ENCODE measurements at places on chromosomes 11 and 22.

GRCh38 chr22:29292379-29292778, 14.1 kb upstream of the GAS2L1 start:
- no peak for DNase-seq

DNA sequence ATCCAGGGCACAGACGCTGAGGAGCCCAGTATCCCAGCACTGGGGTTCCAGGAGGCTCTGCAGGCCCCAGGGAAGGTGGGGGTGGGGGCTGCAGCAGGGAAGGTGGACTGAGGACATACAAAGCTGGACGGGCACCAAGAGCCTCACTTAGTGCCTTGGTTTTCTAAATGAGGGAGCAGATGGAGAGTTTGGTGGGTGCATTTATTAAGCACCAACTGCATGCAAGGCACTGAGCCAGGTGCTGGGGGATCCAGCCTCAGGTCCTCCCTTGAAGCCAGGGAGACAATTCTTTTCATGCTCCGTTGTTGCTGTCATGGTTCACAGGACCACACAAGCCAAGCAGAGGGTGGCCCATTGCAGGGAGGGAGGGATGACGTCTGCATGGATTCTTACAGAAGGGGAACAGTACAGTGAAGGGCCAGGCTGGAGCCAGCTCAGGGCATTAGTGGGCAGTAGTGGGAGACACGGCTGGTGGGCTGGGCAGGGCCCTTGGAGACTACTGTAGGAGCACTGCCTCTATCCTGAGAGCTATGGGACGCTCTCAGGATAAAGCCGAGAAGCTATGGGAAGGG, 65.0 kb downstream of the MACROD1 start:
- DNase-seq: no peak

- DNase-seq: no peak
Observed at GRCh38 chr11:78230161-78230877, 41.6 kb downstream of the USP35 start.

- DNase-seq: no peak
Observed at GRCh38 chr11:11608783-11609232, 13.0 kb downstream of the GALNT18 start.

- no peak for DNase-seq
Observed at GRCh38 chr11:95092549-95093324, 3.1 kb downstream of the ENDOD1 start.

DNA sequence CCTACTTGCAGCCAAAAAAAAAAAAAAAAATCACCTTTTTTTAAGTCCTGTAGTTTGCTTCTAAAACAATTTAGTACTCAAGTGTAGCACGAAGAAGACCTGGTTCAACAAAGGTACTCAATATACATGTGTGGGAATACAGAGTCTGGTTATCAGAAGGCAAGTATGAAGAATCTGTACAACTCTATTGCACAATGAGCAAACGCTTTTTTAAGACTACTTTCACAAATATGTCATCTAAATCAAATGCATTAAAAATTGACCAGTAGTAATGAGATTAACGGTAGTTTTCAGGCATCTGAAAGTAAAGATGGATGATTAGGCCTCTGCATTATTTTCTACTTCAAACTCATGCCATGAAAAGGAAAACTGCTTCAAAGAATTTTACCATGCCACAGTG, 9.5 kb downstream of the CHORDC1 start:
- DNase-seq: no peak

- no peak for DNase-seq
Observed at GRCh38 chr22:49906071-49906798, 12.0 kb downstream of the ALG12 start.

GRCh38 chr22:44127356-44127755, 53.4 kb upstream of the PARVG start:
- no peak for DNase-seq

GRCh38 chr11:44733877-44734276, 7.1 kb downstream of the TSPAN18 start:
- no peak for DNase-seq

DNA sequence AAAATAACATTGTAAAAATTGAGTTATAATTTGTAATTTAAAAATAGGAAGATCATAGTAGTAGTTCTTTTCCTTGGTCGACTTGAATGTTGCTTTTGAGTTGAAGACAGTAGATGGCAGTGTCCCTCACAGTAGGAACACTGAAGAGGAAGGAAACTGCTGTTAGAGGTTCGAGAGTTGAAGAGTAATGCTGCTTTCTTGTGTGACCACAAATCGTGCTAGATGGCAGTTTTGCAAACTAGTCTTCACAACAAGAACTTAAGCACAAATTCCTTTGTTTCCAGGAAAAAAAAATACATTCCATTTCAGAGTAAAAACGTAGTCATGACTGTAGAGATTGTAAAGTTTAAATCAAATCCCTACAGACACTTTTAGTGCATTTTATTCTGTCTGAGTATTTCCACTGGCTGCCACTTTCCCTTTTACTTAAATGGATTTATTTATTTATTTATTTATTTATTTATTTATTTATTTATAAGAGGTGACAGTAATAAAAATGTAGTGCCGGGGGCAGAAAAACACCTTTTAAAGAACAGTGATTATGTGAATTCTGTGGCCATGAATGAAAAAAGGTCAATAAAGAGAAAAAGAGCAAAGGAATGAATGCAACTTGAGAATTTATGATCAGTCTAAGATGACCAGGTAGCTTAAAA, 54.6 kb downstream of the SPECC1L start:
- no peak for DNase-seq

- DNase-seq: no peak
Observed at GRCh38 chr22:24982301-24983056, 30.0 kb downstream of the KIAA1671 start.

- no peak for DNase-seq
Observed at GRCh38 chr11:106076171-106076918, 802 bp downstream of the KBTBD3 start.

DNA sequence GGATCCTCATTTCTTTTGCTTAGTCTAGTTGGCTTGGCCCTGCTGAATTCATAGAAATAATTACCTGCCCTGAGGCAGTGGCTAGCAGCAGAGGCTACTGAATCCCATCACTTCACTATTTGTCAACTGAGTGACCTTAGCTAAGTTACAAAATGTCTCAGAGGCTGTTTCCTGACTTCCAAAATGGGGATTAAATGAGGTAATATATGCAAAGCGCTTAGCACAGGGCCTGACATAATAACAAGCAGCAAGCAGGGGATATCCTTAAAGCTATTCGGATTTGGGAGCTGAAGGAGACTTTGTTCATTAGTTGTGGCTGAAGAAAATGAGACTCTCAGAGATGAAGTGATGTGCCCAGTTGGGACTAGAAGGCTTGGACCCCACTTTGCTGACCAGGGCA, 2.8 kb downstream of the NRGN start:
- no peak for DNase-seq

GRCh38 chr11:30956751-30957150, 370.6 kb upstream of the MPPED2 start:
- DNase-seq: no peak

DNA sequence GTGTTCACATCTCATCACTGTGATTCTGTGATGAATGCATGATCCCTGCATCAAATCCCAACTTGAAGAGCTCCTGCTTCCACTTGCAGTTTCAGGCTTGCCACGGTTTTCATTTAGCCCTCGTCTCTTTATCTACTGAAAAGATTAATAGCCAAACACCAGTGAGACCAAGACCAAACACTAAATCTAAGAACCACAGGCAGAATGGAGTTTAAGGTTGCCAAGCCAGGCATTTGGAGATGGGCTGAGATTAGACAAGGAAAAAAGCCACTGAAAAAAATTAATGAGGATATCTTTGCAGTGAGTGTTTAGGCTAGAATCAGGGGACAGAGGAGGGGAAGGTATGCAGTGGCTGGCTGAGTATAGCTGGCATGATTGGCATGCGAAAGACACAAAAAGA, 227.2 kb upstream of the BLID start:
- DNase-seq: no peak

- DNase-seq: no peak
Observed at GRCh38 chr11:26843539-26843938, 121.7 kb upstream of the SLC5A12 start.

DNA sequence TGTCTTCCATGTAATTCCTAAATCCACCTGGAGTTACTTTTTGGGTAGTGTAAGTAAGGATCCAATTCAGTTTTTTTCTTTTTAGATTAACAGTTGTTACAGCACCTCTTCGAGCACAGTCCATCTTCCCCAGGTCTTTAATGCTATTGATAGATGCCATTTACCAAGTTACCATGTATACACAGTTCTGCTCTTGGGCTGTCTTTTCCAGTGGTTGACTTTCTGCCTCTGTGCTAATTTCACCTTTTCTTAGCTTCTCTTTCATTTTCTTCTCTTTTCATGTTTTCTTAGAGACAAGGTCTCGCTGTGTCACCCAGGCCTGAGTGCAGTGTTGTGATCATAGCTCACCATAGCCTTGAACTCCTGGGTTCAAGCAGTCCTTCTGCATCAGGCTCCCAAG, 12.0 kb downstream of the ATXN10 start:
- no peak for DNase-seq
